Cerebellar nuclear complex (tissue), 1 donor: ENCODE measurements at places on chromosomes 4 and X.

- no peak for DNase-seq
Observed at GRCh38 chr4:140790765-140791164, 34.6 kb upstream of the TBC1D9 start.

DNA sequence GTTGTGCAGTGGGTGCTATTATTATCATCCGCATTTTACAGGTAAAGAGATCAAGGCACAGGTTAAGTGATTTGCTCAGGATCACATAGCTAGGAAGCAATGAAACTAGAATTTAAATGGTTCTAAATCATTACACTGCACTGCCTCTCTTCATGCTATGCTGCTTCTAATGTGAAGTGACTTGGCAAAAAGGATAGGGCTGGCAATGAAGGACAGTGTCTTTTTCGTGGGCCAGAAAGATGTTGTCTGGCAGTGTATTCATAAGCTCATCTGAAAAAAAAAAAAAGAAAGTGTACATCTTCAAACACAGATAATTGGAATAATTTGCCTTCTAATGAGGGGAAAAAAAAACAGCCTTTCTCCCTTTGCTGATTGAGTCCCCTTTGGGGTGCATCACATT lies 132.2 kb upstream of the FUNDC1 start:
- DNase-seq, result no peak

- no peak for DNase-seq
Observed at GRCh38 chr4:74619931-74620702, 174.2 kb downstream of the BTC start.

DNA sequence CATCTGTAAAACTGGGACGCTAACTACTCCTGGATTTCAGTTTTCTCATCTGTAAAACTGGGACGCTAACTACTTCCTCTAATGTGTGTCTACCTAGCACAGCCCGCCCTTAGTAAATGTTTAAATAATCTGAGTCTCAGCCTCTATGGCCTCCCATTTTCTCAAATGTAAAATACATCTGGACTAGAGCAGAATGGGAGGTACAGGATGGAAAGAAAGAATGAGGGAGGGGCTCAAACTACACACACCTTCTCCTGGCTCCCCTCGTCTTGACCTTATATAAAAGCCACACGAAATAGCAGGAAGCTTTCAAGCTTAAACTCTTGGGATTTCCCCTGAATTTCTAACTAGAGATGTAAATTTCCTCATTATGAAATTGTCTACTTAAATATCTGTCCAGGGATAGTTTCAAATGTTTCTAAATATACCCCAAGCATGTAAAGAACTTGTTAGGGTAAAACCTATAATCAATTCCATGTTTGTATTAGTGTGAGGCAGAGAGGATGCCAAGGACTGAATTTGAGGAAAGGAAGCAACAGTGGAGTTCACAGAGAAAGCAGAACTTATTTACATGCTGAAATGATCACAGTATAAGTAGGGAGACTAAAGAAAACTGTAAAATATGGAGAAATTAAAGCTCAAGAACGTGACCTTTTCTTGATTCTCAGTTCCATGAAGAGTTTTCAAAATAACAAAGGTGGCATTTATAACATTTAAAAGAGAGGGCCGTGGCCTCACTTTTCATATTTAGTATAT lies 220.0 kb downstream of the NWD2 start:
- no peak for DNase-seq

DNA sequence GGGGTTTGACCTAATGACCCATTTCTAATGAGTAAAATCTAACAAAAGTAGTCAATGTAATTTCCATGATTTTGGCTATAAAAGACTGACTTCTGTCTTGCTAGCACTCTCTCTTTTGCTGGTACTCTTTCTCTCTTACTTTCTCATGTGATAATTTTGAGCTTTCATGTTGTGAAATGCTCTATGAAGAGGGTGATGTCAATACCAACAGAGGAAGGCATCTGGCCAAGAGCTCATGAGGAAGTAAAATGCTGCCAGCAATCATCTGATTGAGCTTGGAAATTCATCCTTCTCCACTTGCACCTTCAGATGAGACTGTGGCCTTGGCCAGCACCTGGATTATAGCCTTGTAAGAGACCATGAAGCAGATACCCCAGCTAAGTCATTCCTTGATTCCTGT lies 347.7 kb downstream of the HS3ST1 start:
- no peak for DNase-seq

- DNase-seq, result no peak
Observed at GRCh38 chr4:115687052-115687755, 573.8 kb upstream of the NDST4 start.

- no peak for DNase-seq
Observed at GRCh38 chr4:73732759-73733431, 7.5 kb upstream of the CXCL8 start.

DNA sequence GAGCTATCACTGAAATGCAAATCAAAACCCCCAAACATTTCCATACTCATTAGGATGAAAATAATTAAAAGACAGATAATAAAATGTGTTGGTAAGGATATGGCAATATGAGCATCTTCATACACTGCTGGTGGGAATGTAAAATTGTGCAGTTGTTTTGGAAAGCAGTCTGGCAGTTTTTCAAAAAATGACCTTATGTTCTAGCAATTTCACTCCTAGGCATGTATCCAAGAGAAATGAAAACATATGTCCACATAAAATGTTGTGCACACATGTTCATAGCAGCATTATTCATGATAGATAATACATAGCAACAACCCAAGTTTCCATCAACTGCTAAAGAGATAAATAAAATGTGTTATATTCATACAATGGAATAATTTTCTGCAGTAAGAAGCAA lies 14.8 kb upstream of the GPRASP2 start:
- no peak for DNase-seq

GRCh38 chr4:113584407-113585150 lies 177.0 kb downstream of the CAMK2D start:
- DNase-seq, result no peak

- no peak for DNase-seq
Observed at GRCh38 chrX:152640034-152640818, 2.5 kb downstream of the GABRQ start.

DNA sequence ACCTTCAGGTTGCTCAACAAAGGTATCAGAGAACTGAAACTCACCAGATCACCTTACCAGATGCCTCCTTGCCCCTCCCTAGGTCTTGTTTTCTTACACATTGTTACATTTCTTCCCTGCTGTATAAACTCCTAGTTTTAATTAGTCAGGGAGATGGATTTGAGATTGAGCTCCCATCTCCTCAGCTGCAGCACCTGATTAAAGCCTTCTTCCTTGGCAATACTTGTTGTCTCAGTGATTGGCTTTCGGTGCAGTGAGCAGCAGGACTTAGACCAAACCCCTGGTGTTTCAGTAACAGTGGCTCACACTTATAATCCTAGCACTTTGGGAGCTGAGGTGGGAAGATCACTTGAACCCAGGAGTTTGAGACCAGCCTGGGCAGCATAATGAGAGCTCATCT lies 42.5 kb upstream of the KLHL8 start:
- no peak for DNase-seq

- DNase-seq, result no peak
Observed at GRCh38 chr4:6404611-6405396, 67.6 kb downstream of the PPP2R2C start.

- DNase-seq, result no peak
Observed at GRCh38 chrX:21658152-21658737, at the start of gene KLHL34. TSS of gene KLHL34 (minus strand) at chrX:21658330. CDS start at chrX:21657788, 542 bp downstream.

DNA sequence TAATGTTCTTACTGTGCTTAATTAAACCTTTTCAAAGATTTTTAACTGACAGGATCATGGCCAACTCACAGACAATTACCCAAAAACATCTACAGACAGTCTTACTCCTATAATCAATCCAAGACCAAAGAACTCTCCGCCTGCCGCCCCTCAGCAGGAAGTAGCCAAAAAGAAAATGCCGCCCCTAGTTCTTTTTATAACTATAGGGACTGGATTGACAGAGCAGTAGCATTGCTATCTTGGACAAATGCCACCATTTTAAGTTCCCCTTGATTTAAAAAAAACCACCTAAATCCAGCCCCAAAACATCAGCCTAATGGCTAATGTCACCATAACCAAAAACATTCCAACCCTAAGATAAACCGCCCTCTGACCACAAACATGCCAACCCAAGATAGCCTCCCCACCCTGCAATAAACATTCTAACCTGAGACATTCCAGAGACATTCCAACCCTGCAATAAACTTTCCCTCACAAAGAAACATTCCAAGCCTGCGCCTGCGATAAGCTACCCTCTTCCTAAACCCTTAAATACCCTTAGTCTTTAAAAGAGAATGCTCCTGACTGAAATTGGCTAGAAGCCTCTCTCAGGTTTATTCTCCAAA lies 77.0 kb downstream of the COQ2 start:
- no peak for DNase-seq

DNA sequence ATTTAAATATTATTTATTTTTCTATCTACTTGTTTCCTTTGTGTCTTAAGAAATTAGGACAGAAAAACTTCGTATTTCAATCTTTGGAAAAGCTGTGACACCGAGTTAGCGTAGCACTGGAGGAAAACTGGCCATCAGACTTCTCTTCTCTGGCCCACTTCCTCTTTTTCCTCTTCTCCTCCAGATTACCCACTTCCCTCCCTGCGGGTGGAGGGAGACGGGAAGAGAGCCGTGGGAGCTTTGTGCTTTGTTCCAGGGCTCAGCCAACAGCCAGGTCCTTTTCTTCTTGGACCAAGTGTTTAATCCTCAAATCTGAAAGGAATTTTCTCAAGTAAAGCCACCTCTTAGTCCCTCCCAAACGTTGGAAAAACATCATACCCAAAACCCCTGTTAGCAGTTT lies 29.7 kb downstream of the OFD1 start:
- DNase-seq, result no peak

DNA sequence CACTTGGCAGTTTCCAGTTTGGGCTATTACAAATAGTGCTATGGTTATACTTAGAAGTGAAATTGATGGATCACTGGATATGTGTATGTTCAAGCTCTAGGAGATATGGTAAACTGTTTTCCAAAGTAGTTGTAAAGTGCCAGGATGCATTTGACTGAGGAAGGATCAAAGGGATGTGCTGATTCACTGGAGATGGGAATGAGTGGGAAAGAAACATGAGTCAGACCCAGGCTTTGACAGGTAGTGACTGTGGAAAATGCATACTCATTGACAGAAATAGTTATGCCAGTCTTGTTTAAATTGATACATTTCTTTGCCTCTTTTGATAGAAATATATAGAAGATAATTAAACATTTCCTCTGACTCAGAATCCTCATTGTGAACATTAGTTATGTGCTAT lies 77.9 kb downstream of the CEP135 start:
- no peak for DNase-seq
